ENCODE measurements at places on chromosomes 12 and 14. TPM values are rescaled to one million over a fixed set of nuclear protein-coding genes. Genes with fewer than 3 reads are reported as not detected.
A peak's percentile ranks its signal among the peaks of the same experiment; 100 is the strongest.

DNA sequence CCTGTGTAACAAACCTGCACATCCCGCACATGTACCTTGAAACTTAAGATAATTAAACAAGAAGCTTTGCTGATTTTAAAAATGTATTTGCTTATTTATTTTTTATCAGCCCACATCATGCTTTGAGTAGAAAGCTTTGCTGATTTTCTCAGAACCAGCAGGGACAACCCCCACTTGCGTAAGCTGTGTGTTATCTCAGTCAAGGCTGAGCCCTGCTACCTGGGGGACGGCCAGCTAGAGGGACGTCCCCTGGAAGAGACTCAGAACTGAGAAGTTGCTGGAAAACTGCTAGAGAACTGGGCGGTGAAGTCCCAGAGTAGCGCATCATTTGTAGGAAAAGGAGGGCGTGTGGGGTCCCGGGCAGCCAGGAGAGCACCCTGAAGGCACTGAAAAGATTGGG lies 4.1 kb upstream of the PLEK2 start:
- H3K27ac ChIP-seq = no peak overlapping the region
- peaks cover 14% of the 10 kb centered on the region for H3K4me1 ChIP-seq
- H3K36me3 ChIP-seq = no peaks in the 10 kb centered on the region

- no peaks in the 10 kb centered on the region for H3K27me3 ChIP-seq
- H3K36me3 ChIP-seq = peaks cover 12% of the 10 kb centered on the region
- peak overlapping the region; percentile 96 for H3K27ac ChIP-seq
These were observed 715 bp downstream of the NEK9 start for GRCh38 chr14:75126121-75126544.

- no peaks in the 10 kb centered on the region for H3K4me1 ChIP-seq
- H3K27me3 ChIP-seq = peaks cover 10% of the 10 kb centered on the region
- no peak overlapping the region for H3K4me3 ChIP-seq
- H3K27ac ChIP-seq = no peak overlapping the region
These were observed 62.3 kb downstream of the FZD10 start for GRCh38 chr12:130224613-130225012.

DNA sequence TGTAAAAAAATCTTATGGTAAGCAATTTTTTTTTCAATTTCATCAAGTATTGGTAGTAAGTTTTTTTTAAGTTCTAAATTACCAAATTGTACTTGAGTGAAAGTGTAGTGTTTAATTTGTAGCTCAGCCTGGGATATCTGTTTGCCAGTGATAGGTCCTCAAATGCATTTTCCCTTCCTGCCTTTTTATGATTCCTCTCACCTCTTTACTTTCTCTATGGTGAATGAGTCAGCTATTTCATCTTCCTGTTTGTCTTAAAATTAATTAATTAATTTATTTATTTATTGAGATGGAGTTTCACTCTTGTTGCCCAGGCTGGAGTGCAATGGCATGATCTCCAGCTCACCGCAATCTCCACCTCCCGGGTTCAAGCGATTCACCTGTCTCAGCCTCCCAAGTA lies 10.6 kb downstream of the SRP54 start:
- peaks cover 4% of the 10 kb centered on the region for H3K36me3 ChIP-seq
- no peak for DNase-seq
- no peak overlapping the region for H3K4me3 ChIP-seq
- peaks cover 27% of the 10 kb centered on the region for H3K4me1 ChIP-seq
- H3K27ac ChIP-seq = no peak overlapping the region

- H3K4me3 ChIP-seq = no peak overlapping the region
- no peak overlapping the region for H3K27ac ChIP-seq
- H3K27me3 ChIP-seq = no peaks in the 10 kb centered on the region
- no peaks in the 10 kb centered on the region for H3K36me3 ChIP-seq
- no peaks in the 10 kb centered on the region for H3K4me1 ChIP-seq
These were observed 122.0 kb downstream of the RAD51B start for GRCh38 chr14:67941456-67942018.

The KIF5A gene
- 0.99 TPM for total RNA-seq

DNA sequence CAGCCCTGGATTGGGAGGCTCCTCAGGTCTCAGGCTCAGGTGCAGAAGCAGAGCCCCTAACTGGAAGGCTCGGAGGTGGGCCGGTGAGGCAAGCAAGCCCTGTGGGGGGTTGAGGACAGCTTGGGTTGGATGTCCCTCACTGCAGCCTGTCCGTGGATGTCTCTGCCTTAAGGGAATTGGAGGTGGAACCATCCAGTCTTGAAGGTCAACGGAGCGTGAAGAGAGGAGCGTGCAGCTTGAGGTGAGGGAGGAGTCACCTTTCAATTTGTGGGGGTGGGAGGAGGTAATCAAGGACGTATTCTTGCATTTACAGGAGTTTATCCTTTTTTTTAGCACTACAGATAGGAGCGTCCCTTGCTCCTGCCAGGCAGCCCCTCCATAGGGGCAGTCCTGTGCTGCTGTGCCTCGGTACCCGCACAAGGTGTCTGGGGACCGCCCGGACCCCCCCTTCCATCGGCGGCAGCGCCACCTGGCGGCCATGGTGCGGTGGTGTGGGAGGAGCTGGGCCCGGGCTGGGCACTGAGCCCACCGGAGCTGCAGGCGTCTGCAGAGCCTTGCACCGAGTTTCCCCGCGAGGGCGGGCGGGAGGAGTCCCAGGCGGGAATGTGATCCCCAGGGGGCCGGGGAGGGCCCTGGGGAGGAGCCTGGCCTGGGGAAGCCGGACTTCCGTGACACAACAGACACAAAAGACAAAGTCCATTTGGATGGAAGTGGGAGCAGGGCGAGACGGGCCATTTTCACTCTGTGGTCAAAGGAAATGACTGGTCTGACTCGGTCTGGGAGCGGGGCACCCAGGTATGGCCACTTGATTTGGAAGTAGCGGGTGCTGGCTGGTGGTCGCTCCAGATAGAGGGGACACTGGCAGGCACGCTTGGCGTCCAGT lies 864 bp downstream of the DNAJC22 start:
- H3K36me3 ChIP-seq = no peaks in the 10 kb centered on the region
- peak overlapping the region; percentile 36 for H3K4me3 ChIP-seq
- peak; percentile 82 for DNase-seq
- H3K4me1 ChIP-seq = peaks cover 37% of the 10 kb centered on the region
- H3K27me3 ChIP-seq = peaks cover 56% of the 10 kb centered on the region

DNA sequence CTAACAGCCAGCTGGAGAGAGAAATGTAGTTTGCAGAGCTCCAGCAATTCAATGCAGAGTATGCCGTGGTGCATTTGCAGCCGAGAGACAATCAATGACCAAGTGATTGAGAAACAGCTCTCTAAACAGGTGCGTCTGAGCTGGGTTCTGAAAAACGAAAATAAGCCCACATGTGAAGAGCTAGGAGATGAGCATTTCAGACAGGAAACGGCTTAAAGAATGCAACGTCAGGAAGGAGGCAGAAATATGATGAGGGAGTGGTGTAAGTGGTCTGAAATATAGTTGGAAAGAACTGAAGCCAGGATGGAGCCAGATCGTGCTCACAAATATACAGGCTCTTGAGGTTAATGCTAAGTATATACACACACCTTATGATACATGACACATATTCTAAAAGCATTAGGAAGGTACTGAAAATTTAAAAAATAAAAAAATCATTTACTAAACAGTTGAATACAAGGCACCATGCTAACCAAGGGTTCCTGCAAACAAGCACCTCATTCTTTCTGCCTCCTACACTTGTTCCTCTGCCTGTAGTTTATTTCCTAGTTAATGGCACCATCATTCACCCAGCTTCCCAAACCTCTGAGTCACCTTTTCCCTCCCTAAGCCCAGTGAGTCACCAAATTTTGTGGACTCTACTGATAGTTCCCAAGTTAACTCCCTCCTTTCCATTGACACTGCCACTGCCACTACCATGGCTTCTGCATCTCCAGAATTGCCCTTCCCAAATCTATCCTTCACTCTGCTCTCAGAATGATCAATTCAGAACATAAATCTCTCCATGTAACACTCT lies 2.3 kb upstream of the GARIN2 start:
- DNase-seq = peak; percentile 31
- H3K27me3 ChIP-seq = no peaks in the 10 kb centered on the region
- no peak overlapping the region for H3K4me3 ChIP-seq

DNA sequence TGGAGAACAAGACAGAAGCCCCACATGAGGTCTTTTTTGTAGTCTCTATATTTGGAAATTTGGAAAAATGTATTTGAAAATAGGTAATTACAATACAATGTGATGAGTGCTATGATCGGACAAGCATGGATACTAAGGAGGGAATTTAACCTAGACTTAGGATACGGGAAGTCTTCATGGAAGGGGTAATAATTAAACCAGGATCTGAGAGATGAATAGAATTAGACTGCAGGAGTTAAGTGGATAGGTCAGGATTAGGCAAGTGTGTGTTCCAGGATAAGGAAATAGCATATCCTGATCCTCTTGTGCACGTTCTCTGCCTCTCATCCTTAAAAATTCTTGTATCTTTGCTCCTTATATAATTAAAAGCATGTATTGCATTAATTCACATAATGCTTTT lies 223.3 kb upstream of the PRICKLE1 start:
- no peak overlapping the region for H3K4me3 ChIP-seq
- no peaks in the 10 kb centered on the region for H3K4me1 ChIP-seq
- no peaks in the 10 kb centered on the region for H3K27me3 ChIP-seq

The FAR2 gene
- total RNA-seq = 9.2 TPM

The CPNE8 gene
- 4.6 TPM for total RNA-seq

DNA sequence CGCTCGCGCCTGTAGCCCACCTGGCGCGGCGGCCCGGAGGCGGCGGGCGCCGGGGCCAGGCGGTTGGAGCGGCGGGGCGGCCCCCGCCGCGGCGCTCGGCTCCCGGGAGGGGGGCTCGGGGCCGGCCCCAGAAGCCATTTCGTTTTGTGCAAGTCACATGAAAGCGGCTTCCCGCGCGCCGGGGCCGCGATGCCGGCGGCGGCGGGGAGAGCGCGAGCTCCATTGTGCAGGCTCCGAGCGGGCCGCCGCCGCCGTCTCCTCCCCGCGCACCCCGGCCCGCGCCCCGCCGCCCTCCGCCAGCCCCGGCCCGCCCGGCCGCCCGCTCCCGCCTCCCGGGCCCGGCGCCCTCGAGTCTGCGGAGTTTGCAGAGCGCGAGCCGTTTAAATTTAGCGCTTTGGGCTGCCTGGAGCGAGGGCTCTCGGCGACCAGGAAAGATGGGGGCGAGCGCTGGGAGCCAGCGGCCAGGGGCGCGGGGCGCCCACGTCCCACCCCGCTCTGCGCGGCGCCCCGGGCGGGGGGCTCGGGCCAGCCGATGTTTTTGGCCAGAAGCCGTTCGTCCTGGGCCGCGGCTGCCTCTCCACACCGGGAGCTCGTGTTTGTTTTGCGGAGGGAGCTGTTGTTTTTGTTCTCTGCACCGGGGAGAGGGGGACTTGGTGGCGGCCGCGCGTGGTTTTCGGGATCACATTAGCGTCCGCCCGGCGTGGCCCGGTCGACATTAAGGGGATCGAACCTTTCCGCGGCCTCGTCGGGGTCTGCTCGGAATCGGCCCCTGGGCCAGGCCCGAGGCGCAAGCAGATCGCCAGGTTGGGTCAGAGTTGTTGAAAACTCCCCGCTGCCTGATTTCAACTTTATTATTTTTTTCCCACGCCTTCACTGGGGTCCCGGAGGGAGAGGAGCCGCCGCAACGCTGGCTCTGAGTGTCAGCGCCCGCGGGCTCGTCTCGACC lies 982 bp downstream of the BCL7A start:
- H3K27me3 ChIP-seq = peaks cover 11% of the 10 kb centered on the region
- peak; percentile 42 for DNase-seq
- H3K27ac ChIP-seq = no peak overlapping the region
- H3K4me3 ChIP-seq = peak overlapping the region; percentile 71

- peaks cover 43% of the 10 kb centered on the region for H3K36me3 ChIP-seq
- DNase-seq = no peak
- H3K4me1 ChIP-seq = peaks cover 9% of the 10 kb centered on the region
- no peaks in the 10 kb centered on the region for H3K27me3 ChIP-seq
- no peak overlapping the region for H3K4me3 ChIP-seq
- H3K27ac ChIP-seq = no peak overlapping the region
These were observed 49.0 kb downstream of the AREL1 start for GRCh38 chr14:74663884-74664283.

DNA sequence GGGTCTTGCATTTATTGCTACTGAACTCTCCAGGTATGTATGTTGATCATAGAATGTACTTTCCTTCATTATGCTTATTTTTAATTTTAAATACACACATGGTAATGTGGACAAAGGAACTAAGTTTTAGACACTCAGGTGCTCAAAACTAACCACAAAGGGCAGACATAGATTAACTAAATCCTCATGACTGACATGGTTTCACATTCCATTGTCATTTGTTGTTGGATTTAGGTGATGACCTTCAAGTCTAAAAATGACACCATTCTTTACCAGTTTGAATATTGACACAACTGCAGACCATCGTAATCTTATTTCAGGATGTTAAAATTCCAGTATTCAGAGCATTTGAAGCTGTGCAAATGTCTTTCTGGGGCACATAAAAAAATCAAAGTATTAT lies 128.4 kb downstream of the BBS10 start:
- no peak for DNase-seq
- H3K4me3 ChIP-seq = no peak overlapping the region
- H3K27me3 ChIP-seq = no peaks in the 10 kb centered on the region
- H3K27ac ChIP-seq = no peak overlapping the region

The ANAPC5 gene
- 112 TPM for total RNA-seq

- no peak overlapping the region for H3K27ac ChIP-seq
- no peaks in the 10 kb centered on the region for H3K4me1 ChIP-seq
- no peak for DNase-seq
- no peaks in the 10 kb centered on the region for H3K27me3 ChIP-seq
- no peaks in the 10 kb centered on the region for H3K36me3 ChIP-seq
These were observed 5.0 kb downstream of the PRB3 start for GRCh38 chr12:11264501-11264900.

The TMEM30B gene
- 1.6 TPM for total RNA-seq

The RAB15 gene
- 4.8 TPM for total RNA-seq

- peaks cover 9% of the 10 kb centered on the region for H3K27me3 ChIP-seq
- H3K27ac ChIP-seq = no peak overlapping the region
- DNase-seq = no peak
- no peak overlapping the region for H3K4me3 ChIP-seq
These were observed 2.3 kb upstream of the SCNN1A start for GRCh38 chr12:6377667-6377994.

- no peaks in the 10 kb centered on the region for H3K4me1 ChIP-seq
- H3K4me3 ChIP-seq = no peak overlapping the region
- H3K27ac ChIP-seq = no peak overlapping the region
- H3K36me3 ChIP-seq = no peaks in the 10 kb centered on the region
- no peaks in the 10 kb centered on the region for H3K27me3 ChIP-seq
These were observed 255.9 kb downstream of the KCNC2 start for GRCh38 chr12:74953697-74954096.

GRCh38 chr12:24796876-24797275 lies 152.0 kb downstream of the BCAT1 start:
- peaks cover 30% of the 10 kb centered on the region for H3K4me1 ChIP-seq
- H3K27ac ChIP-seq = no peak overlapping the region
- H3K27me3 ChIP-seq = no peaks in the 10 kb centered on the region
- no peak overlapping the region for H3K4me3 ChIP-seq
- no peaks in the 10 kb centered on the region for H3K36me3 ChIP-seq

- H3K27ac ChIP-seq = no peak overlapping the region
- H3K4me3 ChIP-seq = no peak overlapping the region
- no peaks in the 10 kb centered on the region for H3K36me3 ChIP-seq
- no peak for DNase-seq
- H3K4me1 ChIP-seq = peaks cover 2% of the 10 kb centered on the region
- H3K27me3 ChIP-seq = peaks cover 4% of the 10 kb centered on the region
These were observed 52.5 kb upstream of the PELI2 start for GRCh38 chr14:56065621-56066290.
